ENCODE measurements at places on chromosomes 7 and 10.
A peak's percentile ranks its signal among the peaks of the same experiment; 100 is the strongest.

- DNase-seq = no peak
Observed at GRCh38 chr10:132167976-132168375, 18.8 kb upstream of the DPYSL4 start.

DNA sequence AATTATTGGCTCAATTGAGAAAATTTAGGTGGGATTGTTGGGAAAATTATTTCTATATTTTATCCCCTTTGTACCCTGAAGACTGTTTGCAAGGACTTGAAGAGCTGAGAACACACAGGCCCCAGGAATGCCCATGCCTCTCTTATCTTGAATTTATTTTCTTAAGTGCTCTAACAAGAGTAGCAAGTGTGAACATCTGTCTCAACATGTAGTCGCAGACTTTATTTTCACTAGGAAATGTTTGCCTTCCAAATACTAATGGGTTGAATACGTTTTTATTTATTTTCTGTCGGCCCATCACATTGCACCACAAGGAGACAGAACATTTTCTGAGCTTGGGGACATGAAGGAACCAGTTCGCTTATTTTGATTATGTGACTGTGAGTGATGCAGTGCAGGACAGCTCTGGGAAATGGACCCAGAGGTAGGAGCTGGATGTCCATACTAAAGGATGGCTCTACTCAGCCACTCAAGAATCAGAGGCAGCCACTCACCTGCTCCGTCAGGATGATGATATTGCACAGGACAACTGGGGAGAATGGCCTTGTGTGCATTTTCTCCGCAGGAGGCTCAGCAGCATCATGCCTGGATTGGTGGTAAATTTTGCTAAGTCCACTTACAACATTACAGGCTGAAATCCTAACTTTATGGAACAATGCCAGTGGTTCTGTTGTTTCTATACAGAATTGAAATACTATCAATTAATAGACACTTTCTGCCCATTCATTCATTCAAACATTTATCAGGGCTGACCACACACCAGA, 332.7 kb downstream of the FGFR2 start:
- no peak for DNase-seq

DNA sequence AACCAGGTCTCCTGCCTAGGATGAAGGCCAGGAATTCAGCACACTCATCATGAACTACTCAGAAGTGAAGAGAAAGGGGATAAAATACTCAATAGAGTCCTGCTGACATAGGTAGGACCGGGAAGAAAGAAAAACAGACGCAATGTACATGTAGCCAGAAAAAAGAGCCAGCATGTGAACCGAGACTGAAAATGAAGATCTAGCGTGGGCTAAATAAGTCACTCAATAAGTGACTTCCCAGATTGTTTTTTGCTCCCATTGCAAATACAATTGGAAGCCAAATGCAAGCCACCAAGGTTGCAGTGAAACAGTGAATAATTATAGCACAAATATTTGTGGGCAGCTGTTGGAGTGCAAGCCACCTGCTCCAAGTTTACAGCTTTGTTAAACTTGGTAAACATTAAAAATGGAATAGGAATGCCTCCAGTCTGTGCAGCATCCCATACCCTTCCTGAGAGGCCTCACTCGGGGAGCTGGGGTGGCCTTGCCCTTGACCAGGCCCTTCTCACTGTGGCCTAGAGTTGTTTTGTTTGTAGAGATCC, 34.7 kb upstream of the HPS1 start:
- DNase-seq = no peak

DNA sequence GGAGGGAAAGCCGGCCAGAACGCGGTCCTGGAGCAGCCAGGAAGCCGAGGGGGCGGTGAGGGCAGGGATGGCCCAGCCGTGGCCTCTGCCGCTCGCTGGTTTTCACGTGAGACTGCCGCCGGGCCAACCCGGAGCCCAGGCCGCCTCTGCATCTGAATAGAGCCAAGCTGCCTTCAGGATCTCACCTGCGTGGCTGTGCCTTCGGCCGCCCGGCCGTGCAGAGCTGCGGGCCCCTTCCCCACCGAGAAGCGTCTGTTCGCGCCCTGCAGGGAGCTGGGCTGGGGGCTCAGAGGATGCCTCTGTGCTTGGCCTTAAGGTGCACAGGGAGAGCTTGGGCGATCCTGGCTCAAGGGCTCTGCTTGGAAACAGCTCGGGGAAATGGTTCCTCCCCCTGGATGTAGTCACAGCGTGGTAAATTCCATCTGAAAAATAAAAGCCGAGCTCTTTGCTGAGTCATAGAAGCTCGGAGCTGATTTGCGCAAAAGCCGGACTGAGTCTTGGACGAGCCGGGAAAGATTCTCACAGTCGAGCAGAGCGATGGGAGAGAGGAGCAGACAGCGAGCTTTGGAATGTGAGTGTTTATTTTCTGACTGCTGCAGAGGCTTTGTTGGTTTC, at the start of gene JAKMIP3:
Gene JAKMIP3, plus strand, starts transcription at position 456 of the 615 bp plus-strand sequence. CDS start 38,863 bp downstream, outside the sequence.
- no peak for DNase-seq

- no peak for DNase-seq
Observed at GRCh38 chr10:116097239-116097784, 175.7 kb downstream of the GFRA1 start.

DNA sequence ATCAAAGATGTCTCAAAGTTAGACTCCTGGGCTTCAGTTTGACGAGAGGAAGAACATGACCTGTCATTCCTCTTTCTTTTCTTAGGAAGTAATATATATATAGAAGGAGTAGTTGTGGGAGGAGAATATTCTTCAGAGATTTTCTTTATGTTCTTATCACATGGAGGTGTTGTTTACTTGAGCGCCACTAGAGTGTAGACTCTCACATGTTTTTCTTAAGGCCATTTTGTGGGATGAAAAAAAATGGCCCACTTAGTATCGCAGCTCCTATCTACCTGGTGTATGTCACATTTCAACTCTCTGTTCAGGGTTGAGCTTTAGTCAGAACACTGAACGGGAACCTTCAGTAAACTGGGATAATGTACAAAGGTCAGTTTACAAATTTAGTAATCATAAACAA, 645.2 kb downstream of the PHTF2 start:
- no peak for DNase-seq

GRCh38 chr10:26044141-26044749, 110.2 kb downstream of the MYO3A start:
- no peak for DNase-seq

DNA sequence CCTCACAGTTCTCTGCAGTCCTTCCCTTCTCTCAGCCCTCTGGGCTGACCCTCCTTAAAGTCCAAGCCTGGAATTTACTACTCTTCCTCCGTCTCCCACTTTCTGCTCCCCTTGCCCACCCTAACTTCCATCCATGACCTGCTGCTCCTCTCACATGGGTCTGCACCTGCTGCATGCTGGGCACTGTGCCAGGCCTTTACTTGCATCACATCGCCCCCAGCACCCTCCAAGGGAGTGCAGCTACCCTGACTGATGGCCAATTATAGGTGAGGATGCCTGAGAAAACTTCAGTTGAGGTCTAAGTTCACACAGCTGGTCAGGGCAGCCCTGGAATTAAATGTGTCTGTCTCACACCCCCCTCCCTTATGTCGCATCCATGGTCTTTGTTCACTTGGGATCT, 53.6 kb upstream of the ZPBP start:
- no peak for DNase-seq

GRCh38 chr7:112485766-112486165, 5.0 kb downstream of the LSMEM1 start:
- no peak for DNase-seq

DNA sequence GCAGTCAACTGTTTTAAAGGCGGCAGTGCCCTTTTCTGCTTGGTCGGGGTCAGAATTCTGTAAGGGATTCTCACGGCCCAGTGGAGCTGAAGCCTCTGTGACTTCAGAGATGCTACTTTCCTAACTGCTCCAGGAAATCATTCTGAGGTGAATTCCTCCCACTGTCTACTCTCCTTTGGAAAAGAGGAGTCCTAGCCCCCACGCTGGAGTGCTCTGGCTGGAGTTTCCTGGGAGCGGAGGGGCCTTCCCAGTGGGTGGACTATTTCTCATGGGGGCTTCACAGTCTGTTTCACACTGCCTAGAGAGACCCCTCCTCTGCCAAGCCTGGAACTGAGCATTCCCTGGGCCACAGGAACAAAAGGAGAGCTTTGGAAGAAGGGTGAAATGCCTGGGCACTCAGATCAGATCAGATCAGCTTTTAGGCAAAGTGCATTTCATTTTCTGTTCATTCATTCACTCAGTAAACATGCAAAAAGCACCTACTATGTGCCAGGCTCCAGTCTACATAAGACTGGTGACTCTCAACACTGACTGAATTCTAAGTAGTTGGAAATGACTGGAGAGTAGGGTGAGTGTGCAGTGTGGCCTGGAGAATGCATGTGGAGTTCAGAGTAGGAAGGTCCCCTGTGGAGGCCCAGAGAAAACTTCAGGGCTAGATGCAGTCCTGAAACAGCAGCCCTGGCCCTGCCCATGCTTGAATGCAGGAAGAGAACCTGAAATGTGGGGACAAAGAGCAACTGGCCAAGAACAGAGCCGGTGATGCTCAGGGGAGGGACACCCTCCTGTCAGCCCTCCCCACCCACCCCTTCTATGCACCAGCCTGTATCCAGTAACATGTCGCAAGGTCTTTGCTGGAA, 12.2 kb downstream of the ZNF488 start:
- DNase-seq = no peak

DNA sequence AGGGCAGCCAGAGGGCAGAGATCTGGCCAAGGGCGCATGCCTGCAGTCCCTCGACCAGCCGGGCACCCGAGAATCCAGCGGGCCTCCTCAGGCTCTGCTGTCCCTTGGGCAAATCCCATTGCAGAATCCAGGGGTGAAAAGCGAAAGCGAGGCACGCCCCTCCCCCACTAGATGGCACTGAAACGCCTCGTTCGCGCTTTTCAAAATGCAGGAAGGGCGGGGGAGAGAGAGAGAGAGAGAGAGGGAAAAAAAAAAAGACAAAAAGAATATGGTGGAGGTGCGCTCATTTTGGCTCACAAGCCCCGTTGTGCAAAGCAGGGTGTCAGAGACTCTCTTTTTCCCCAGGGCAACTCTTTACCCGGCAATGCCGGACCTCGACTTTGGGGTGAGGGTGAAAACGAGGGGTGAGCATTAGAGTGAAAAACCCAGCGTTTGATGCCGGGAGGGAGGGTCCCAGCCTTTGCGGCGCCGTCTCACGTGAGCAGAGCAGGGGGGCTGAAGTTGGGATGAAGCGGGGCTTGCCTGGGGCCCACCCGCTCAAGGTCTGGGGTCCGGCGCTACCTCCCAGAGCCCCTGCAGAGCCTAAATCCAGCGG, 2.5 kb upstream of the TMEM178B start:
- peak; percentile 52 for DNase-seq

DNA sequence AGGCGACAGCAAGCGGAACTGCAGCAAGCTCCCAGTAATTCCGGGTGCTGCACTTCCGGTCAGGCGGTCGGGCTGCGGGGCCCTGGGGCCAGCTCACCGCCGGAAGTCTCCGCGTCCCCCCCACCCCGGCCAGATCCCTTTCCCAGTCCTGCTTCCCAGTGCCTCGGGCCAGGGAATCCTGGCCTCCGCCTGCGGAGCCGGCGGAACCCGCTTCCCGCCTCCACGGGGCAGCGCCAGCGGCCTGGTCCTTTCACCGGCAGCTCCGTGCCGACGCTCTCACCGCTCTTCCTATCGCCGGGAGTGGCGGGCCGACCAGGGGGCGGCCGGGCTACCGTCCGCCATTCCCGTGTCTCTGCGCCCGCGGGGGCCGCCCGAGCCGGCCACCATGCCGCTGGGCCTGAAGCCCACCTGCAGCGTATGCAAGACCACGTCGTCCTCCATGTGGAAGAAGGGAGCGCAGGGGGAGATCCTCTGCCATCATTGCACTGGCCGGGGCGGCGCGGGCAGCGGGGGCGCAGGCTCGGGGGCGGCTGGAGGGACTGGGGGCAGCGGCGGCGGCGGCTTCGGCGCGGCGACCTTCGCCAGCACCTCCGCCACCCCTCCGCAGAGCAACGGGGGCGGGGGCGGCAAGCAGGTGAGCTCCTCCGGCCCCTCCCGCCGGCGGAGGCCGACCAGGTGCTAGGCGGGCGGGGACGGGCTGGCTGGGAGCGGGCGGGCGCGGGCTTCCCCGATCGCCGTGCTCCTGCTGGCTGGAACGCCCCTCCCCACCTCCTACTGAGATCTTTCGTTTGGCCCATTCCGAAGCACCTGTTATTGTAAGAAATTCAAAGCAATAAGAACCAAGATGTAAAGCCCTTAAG, at the start of gene GATAD1:
Gene GATAD1, plus strand, starts transcription at position 138 of the 860 bp plus-strand sequence. Its CDS starts 248 bp downstream, at position 386.
- peak; percentile 84 for DNase-seq

DNA sequence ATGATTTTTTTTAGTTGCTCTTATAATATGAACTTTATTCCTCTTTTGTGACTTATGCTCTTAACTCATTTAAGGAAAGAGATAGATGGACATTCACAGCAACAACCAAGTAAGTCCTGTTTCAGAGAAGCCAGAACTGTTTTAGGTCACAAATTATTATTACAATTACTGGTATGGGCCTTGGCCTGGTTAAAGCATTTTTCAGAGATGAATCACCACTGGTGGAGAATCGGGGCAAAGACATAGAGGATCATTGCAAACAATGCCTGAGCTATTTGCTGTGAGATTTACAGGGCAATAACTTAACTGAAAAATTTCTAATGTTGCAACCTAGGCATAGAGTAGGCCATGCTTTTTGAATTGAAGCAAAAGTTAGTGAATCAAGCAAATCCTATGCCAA, 138.0 kb upstream of the YAE1 start:
- DNase-seq = no peak

- peak; percentile 37 for DNase-seq
Observed at GRCh38 chr10:75399461-75400162, 2.0 kb downstream of the ZNF503 start.
